ENCODE measurements at places on chromosomes 4 and X. TPM values are rescaled to one million over a fixed set of nuclear protein-coding genes. Genes with fewer than 3 reads are reported as not detected.

DNA sequence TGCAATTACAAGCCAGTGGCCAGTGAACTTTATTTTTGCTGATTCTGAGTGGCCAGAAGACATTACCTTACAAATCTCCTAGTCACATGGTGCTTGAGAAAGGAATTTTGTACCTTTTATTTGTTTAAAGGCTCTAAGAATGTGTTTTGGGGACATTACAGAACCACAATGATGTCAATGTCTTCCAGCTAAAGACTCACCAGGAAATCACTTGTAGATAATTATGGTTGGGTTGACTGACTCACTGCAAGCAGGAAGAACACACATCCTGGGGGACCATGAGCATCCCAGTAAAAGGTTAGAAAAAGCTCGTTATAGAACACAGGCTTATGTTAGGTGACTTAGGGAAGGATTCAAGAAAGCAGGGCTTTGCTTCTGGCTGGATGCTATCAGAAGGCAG lies 119.4 kb upstream of the FAM9B start:
- DNase-seq, result peak; percentile 91
- peaks cover 36% of the 10 kb centered on the region for H3K4me1 ChIP-seq
- H3K36me3 ChIP-seq, result peaks cover 14% of the 10 kb centered on the region

The SMIM10 gene
- total RNA-seq, result not detected

DNA sequence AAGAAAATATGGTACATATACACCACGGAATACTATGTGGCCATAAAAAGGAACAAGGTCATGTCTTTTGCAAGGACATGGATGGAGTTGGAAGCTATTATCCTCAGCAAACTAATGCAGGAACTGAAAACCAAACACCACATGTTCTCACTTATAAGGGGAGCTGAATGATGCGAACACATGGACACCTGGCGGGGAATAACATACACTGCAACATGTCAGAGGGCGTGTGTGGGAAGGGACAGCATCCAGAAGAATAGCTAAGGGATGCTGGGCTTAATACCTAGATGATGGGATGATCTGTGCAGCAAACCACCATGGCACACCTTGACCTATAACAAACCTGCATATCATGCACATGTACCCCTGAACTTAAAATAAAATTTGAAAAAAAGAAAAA lies 19.5 kb upstream of the CNKSR2 start:
- H3K4me3 ChIP-seq, result no peak overlapping the region
- peak; percentile 48 for DNase-seq
- H3K27ac ChIP-seq, result no peak overlapping the region

DNA sequence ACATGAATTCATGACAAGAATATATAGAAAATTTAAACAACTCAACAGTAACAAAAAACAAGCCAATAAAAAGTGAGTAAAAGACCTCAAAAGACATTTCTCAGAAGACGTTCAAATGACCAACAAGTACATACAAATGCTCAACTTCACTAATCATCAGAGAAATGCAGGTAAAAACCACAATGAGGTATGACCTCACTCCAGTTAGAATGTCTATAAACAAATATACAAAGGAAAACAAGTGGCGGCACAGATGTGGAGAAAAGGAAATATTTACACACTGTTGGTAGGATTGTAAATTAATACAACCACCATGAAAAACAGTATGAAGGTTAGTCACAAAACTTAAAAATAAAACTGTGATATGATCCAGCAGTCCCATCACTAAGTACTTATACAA lies 1033.1 kb downstream of the RAPGEF2 start:
- H3K4me1 ChIP-seq, result no peaks in the 10 kb centered on the region
- H3K4me3 ChIP-seq, result no peak overlapping the region
- no peaks in the 10 kb centered on the region for H3K36me3 ChIP-seq
- peak; percentile 56 for DNase-seq
- no peak overlapping the region for H3K27ac ChIP-seq

GRCh38 chr4:155529272-155529671 lies 137.4 kb upstream of the GUCY1A1 start:
- peak overlapping the region; percentile 14 for H3K4me3 ChIP-seq
- H3K36me3 ChIP-seq, result no peaks in the 10 kb centered on the region
- H3K27me3 ChIP-seq, result no peaks in the 10 kb centered on the region
- peaks cover 38% of the 10 kb centered on the region for H3K4me1 ChIP-seq
- peak; percentile 44 for DNase-seq

The PPP4R3C gene
- not detected for total RNA-seq

- peaks cover 21% of the 10 kb centered on the region for H3K27me3 ChIP-seq
- H3K4me3 ChIP-seq, result no peak overlapping the region
- no peaks in the 10 kb centered on the region for H3K36me3 ChIP-seq
- no peak for DNase-seq
Observed at GRCh38 chr4:36477861-36478260, 196.4 kb downstream of the DTHD1 start.

DNA sequence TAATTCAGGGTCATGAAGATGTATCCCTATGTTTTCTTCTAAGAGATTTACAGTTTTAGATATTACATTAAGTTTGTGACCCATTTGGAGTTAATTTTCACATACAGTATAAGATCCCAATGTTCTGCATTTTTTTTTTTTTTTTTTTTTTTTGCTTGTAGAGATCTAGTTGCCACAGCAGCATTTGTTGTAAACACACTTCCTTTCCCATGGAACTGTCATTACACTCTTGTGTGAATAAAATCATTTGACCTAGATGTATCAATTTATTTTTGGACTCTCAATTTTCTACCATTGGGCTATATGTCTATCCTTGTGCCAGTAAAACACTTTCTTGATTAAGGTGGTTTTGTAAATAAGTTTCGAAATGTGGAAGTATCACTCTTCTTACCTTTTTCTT lies 1107.2 kb downstream of the TECRL start:
- DNase-seq, result no peak
- H3K27ac ChIP-seq, result no peak overlapping the region
- no peaks in the 10 kb centered on the region for H3K27me3 ChIP-seq
- no peaks in the 10 kb centered on the region for H3K36me3 ChIP-seq
- H3K4me1 ChIP-seq, result no peaks in the 10 kb centered on the region
- H3K4me3 ChIP-seq, result no peak overlapping the region

- no peaks in the 10 kb centered on the region for H3K4me1 ChIP-seq
- no peak for DNase-seq
- H3K36me3 ChIP-seq, result peaks cover 5% of the 10 kb centered on the region
Observed at GRCh38 chr4:151129796-151130195, 30.4 kb downstream of the RPS3A start.

The MPC1L gene
- not detected for total RNA-seq

GRCh38 chrX:39724544-39724943 lies 373.2 kb downstream of the BCOR start:
- H3K27ac ChIP-seq, result no peak overlapping the region
- no peaks in the 10 kb centered on the region for H3K4me1 ChIP-seq
- DNase-seq, result no peak
- peaks cover 10% of the 10 kb centered on the region for H3K27me3 ChIP-seq
- H3K4me3 ChIP-seq, result no peak overlapping the region
- H3K36me3 ChIP-seq, result no peaks in the 10 kb centered on the region

- no peaks in the 10 kb centered on the region for H3K4me1 ChIP-seq
- no peak overlapping the region for H3K27ac ChIP-seq
- no peaks in the 10 kb centered on the region for H3K27me3 ChIP-seq
- DNase-seq, result no peak
- H3K36me3 ChIP-seq, result no peaks in the 10 kb centered on the region
Observed at GRCh38 chr4:102842367-102842766, 15.0 kb upstream of the UBE2D3 start.

GRCh38 chrX:71181558-71181909 lies 36.9 kb downstream of the NLGN3 start:
- DNase-seq, result no peak
- H3K36me3 ChIP-seq, result no peaks in the 10 kb centered on the region
- H3K27ac ChIP-seq, result peak overlapping the region; percentile 68
- peaks cover 11% of the 10 kb centered on the region for H3K4me1 ChIP-seq
- no peaks in the 10 kb centered on the region for H3K27me3 ChIP-seq
- peak overlapping the region; percentile 69 for H3K4me3 ChIP-seq

- H3K27ac ChIP-seq, result no peak overlapping the region
- H3K36me3 ChIP-seq, result no peaks in the 10 kb centered on the region
- no peaks in the 10 kb centered on the region for H3K4me1 ChIP-seq
- no peak for DNase-seq
- H3K27me3 ChIP-seq, result no peaks in the 10 kb centered on the region
Observed at GRCh38 chr4:156571146-156571545, 400.5 kb downstream of the PDGFC start.

- H3K27ac ChIP-seq, result peak overlapping the region; percentile 52
- H3K4me3 ChIP-seq, result peak overlapping the region; percentile 91
- H3K4me1 ChIP-seq, result peaks cover 25% of the 10 kb centered on the region
- peak; percentile 57 for DNase-seq
- no peaks in the 10 kb centered on the region for H3K27me3 ChIP-seq
Observed at GRCh38 chrX:150365051-150365989, 2.2 kb downstream of the MAMLD1 start.

The RIBC1 gene
- total RNA-seq, result 1.6 TPM

DNA sequence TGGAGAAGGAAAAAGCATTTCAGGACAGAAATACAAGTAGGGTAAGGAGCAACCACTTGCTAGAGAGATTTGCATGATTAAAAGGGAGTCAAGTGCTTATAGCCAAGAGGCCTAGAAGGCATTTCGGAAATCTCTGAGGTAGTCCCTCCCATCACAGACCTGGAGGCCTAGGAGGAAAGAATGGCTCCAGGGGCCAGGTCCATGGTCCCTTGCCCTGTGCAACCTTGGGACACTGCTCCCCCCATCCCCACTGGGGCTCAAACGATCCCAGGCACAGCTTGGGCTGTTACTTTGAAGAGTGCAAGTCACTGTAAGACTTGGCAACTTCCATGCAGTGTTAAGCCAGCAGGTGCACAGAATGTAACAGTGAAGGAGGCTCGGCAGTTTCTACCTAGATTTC lies 51.2 kb upstream of the FBXW7 start:
- no peak overlapping the region for H3K4me3 ChIP-seq
- no peaks in the 10 kb centered on the region for H3K36me3 ChIP-seq
- DNase-seq, result no peak

The RADX gene
- 0.18 TPM for total RNA-seq

- no peaks in the 10 kb centered on the region for H3K4me1 ChIP-seq
- no peak for DNase-seq
- H3K4me3 ChIP-seq, result no peak overlapping the region
- H3K27me3 ChIP-seq, result no peaks in the 10 kb centered on the region
- no peaks in the 10 kb centered on the region for H3K36me3 ChIP-seq
Observed at GRCh38 chr4:182827954-182828353, 89.2 kb downstream of the DCTD start.

The FAM9B gene
- total RNA-seq, result 0.07 TPM

GRCh38 chr4:182139491-182139890 lies 103.7 kb upstream of the TENM3 start:
- no peak overlapping the region for H3K4me3 ChIP-seq
- no peak overlapping the region for H3K27ac ChIP-seq
- H3K27me3 ChIP-seq, result peaks cover 15% of the 10 kb centered on the region
- no peak for DNase-seq
- H3K4me1 ChIP-seq, result no peaks in the 10 kb centered on the region

DNA sequence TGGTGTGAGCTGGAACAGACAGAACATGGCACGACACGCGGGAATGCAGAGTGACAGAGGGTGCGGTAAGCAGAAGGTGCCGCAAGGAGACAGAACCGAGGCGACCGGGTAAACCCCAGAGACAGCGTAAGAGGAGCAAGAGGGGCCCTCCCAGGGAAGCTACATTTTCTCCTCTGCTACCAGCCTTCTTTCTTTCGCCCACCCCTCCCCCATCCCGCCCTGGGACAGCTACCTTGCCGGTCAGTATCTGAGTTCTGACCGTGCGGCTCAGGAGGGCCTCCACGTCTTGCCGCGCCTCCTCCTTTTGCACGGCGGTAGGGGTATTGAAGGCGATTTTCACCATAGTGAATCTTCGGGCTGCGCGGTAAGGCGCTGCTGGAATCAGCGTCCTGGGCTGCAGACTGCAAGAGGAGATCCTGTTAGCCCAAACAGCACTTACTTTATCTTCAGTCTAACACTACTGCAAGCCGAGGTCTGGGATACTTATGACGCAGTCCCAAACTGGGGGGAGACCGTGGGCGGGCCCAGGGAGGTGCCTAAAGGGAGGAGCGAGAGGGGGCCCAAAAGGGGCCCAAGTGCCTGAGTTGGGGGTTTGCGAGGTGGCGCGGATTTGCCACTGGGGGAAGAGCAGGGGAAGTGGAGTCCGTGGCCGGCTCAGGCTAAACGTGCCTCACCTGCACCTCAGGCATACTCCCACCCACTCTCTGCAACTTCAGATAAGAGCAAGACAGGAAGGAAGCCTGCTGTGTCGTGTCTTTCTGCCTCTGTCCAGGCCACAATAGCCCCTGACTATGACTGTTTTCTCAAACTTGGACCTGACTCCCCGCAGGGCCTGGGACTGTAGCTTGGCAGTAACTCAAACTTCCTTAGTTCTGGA lies at the start of gene ITM2A:
ITM2A (minus strand) TSS at position 462 of the 877 bp plus-strand sequence; CDS start at position 343, 119 bp downstream.
- H3K36me3 ChIP-seq, result no peaks in the 10 kb centered on the region
- H3K27ac ChIP-seq, result no peak within 1 kb of the TSS
- no peak within 1 kb of the TSS for H3K4me3 ChIP-seq
- H3K27me3 ChIP-seq, result no peaks in the 10 kb centered on the region
- H3K4me1 ChIP-seq, result no peaks in the 10 kb centered on the region

GRCh38 chr4:1809754-1810502 lies 16.8 kb downstream of the FGFR3 start:
- no peak overlapping the region for H3K27ac ChIP-seq
- no peaks in the 10 kb centered on the region for H3K27me3 ChIP-seq
- no peak overlapping the region for H3K4me3 ChIP-seq
- H3K36me3 ChIP-seq, result peaks cover 3% of the 10 kb centered on the region
- peak; percentile 48 for DNase-seq
- H3K4me1 ChIP-seq, result no peaks in the 10 kb centered on the region

GRCh38 chrX:110245011-110245410 lies 72.9 kb downstream of the AMMECR1 start:
- H3K27me3 ChIP-seq, result no peaks in the 10 kb centered on the region
- no peak overlapping the region for H3K27ac ChIP-seq
- no peak overlapping the region for H3K4me3 ChIP-seq
- peaks cover 13% of the 10 kb centered on the region for H3K4me1 ChIP-seq
- no peak for DNase-seq
- H3K36me3 ChIP-seq, result no peaks in the 10 kb centered on the region

The CPLX1 gene
- 0.87 TPM for total RNA-seq

DNA sequence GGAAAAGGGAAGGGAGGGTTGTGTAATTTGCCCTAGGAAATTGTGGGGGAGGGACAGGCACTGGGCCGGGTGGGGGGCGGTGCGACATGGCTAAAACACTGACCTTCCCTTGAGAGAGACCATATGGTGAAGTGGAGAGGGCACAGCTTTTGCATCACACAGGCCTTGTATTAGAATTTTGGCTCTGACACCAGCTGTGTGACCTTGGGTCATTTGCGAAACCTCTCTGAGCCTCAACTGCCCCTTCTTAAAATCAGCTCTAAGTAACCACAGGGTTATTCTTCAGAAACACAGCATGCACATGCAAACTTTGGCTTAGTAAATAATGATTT lies 25.8 kb downstream of the PDGFRA start:
- DNase-seq, result no peak
- no peak overlapping the region for H3K27ac ChIP-seq
- no peaks in the 10 kb centered on the region for H3K36me3 ChIP-seq

GRCh38 chrX:79147477-79147876 lies 3.0 kb downstream of the GPR174 start:
- H3K36me3 ChIP-seq, result no peaks in the 10 kb centered on the region
- DNase-seq, result no peak
- H3K27ac ChIP-seq, result no peak overlapping the region
- no peaks in the 10 kb centered on the region for H3K27me3 ChIP-seq

The SLC2A9 gene
- total RNA-seq, result 0.11 TPM

All from PC-3 (cell line).